ENCODE measurements at places on chromosomes 3 and 15. TPM values are rescaled to one million over a fixed set of nuclear protein-coding genes. Genes with fewer than 3 reads are reported as not detected.

DNA sequence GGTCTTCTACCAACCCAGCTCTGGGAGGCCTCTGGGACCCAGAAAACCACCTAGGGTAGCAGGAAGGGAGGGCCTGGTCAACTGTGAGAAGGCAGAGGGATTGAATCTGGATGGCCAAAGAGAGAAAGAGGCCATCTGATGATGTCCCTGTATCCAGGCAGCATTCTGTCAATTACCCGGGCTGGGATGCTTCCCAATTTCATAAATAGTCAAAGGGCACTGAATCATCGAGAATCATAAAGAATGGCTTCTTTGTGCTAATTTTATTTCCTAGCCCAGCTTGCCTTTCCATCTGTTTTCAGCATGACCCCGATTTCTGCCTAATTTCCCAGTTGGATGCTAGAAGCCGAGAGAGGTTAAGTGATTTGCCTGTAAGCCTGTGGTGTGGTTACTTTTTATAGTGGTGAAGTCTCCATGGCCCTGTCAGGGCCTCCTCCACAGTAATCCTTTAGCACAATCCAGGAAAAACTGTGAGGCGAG, 129.2 kb downstream of the FAM43A start:
- no peak overlapping the region for H3K27ac ChIP-seq
- no peak for DNase-seq
- peaks cover 5% of the 10 kb centered on the region for H3K27me3 ChIP-seq
- H3K36me3 ChIP-seq: no peaks in the 10 kb centered on the region
- H3K4me3 ChIP-seq: no peak overlapping the region

LRRC31 gene
- total RNA-seq: 0.23 TPM

DNA sequence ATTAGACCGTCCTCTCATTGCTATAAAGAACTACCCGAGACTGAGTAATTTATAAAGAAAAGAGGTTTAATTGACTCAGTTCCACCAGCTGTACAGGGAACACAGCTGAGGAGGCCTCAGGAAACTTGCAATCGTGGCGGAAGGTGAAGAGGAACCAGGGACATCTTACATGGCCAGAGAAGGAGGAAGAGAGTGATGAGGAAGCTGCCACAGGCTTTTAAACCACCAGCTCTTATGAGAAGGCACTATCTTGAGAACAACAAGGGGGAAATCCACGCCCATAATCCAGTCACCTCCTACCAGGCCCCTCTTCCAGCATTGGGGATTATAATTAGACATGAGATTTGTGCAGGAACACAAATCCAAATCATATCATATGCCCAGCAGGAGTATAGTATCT, 138.5 kb downstream of the ALCAM start:
- H3K36me3 ChIP-seq: no peaks in the 10 kb centered on the region
- no peaks in the 10 kb centered on the region for H3K27me3 ChIP-seq
- DNase-seq: no peak
- H3K4me3 ChIP-seq: no peak overlapping the region
- H3K27ac ChIP-seq: no peak overlapping the region

RBP2 gene
- total RNA-seq: not detected
